ENCODE measurements at places on chromosomes 3 and 15.

DNA sequence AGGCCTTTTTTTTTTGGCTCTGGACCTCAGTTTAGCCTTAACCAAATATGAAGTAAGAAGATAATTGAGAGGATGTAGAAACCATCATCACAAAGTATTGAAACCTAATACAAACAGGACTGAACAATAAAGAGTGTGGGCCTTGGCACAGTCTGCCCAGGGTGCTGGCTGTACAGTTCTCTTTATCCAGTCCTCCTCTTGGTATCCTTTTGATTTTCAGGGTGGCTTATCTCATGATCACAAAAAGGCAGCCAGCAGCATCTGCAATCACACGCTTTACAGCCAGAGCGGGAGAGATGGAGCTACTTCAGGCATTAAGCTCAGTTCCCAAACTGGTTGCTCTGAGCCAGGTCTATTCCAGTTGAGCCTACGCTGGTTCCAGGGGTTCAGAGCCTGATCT is 239.7 kb downstream of the RPLP1 start:
- DNase-seq: no peak

- DNase-seq: no peak
Observed at GRCh38 chr3:82020282-82020681, 258.8 kb upstream of the GBE1 start.

- DNase-seq: no peak
Observed at GRCh38 chr3:30500666-30501399, 105.6 kb upstream of the TGFBR2 start.

DNA sequence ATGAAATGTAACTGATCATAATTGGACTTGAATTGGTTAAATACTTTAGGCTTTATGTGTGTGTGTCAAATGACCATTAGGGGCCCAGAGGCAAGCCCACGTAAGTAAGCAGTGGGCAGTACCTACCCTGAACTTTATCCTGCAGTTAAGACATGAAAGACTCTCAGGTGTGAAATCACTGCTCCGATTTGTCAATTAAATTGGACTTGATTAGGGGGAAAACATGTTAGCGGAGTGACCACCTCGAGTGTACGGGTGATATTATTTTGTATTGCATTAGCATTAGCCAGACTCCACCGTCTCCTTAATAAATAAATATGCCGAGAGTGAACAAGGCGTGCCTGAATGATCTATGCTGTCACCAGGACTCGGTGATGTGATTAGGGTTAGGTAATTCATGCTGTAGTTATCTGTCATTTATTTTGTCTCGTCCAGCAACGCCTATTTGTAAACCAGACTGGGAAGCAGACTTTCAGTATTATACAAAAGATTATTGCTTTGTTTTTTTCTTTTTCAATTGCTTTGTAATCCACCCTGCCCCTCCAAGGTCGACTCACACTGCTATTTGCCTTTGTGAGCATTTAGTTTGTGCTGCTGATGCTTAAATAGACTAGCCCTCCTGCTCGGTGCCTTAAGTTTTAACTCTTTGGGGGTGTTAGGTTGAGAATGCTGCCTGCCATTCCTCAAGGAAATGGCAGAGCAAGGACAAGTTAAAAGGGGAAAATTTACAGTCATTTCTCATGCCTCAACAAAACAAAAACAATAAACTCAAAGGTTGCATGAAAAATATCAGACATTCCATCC is 1.8 kb downstream of the RBMS3 start:
- no peak for DNase-seq

- no peak for DNase-seq
Observed at GRCh38 chr3:16767006-16767405, 117.7 kb upstream of the PLCL2 start.

DNA sequence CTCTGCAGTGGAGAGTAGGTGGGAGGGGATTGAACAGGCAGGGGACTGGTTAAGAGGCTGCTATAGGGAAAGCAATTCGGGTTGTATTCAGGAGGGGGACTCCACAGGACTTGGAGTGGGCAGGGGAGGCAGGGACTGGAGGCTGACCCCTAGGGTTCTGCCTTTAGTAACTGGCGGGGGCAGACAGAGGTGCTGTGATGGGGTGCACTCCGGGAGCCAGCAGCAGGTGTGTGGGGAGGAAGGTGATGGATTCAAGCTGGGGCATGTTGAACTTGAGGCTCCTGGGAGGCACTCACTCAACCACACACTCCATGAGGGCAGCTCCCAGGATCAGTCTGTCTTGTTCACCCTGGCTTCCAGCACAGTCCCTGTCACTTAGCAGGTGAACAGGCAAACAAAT is 12.5 kb downstream of the CAND2 start:
- DNase-seq: no peak

- DNase-seq: no peak
Observed at GRCh38 chr15:68152342-68152741, 52.8 kb downstream of the CALML4 start.

DNA sequence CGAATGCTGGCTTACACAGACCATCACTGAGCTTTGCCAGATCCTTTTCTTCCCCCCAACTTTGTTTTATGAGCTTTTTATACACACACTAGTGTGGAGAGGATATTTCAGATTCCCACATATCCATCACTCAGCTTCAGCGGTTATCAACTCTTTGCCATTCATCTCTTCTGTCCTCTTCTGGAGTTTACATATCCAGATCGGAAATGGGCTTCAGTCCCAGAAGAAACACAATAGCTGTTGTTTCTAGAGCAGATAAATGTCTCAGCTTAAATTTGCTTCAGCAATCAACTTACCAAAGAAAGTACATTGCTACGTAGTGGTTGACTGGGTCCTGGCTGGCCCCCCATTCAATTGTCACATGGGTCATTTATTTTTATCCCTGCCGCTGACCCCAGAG is 185.9 kb upstream of the BHLHE40 start:
- no peak for DNase-seq

DNA sequence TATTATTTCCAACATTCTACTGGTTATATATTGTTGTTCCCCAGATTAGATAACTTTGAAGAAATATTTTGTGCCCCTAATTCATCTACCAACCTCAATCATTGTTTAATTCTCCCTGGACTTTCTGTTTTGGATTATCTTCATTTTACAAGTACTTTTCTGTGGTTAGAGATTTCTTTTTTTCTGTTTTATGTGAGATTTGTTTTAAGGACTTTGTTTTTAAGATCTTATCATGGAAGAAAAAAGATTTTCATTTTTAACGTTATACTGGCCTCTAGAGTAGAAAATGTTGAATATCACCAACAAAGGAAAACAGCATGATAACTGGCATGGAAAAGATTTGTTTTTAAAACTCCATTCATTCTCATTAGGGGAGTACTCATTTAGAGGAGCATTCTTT is 210.9 kb upstream of the KCNMB2 start:
- DNase-seq: no peak

DNA sequence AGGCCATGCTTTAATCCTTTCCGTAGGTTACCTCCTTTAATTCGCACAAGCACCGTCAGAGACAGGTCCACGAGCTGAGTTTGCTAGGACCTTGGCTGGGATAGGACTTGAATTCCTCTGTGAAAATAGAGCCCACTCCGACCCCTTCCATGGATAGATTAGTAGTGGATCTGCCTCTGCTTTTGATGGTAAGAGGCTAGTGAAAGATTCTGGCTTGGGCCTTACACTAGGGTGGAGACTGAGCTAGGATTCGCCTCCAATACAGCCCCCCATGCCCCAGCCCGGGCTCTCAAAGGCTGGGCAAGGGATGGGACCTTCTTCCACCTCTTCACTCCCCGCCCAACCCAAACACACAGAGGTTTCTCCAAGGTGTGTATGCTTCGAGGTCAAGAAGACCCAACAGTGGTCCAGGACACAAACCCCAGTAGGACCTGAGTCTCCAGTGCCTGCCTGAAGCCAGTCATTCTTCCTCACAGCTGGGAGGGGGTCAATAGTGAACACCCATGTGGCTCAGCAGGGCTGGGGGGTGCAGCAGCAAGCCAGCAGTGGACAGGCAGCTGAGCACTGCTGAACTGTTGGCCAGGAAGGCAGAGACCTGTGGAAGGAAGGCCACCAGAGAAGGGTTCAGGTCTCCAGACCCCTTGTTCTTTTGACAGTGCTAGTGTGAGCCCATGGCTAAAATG is 75.7 kb downstream of the SPSB4 start:
- DNase-seq: no peak

DNA sequence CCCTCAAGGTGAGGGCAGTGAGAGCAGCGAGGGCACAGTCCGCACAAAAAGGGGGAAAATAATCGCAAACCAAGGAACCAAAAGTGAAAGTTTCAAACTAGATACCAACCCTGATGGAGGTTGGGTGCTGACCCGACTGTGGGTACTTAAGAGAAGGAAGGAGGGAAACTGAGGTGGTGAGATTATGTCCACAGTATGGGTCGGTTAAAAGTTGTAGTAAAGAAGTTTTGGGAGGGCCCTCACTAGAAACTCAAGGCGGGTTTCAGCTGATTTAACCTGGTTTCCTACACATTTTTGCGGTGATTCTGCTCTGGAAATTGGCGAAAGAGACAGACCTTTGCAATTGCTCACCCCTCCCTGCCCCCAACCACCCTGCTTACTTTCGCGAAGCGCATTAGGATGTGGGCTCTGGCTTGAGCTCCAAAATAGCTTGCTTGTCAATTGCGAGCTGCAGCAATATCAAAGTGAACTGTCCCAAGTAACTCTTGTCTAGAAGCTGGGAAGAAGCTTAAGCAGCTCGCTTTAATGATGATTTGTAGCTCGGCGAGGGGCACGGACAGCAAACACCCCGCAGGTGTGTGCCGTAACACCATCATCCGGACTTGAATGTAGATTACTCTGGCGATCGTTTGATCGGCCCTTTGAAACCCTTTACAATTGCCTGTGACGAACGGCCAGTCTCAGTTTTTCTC is 15.8 kb downstream of the SOX2 start:
- no peak for DNase-seq

- DNase-seq: no peak
Observed at GRCh38 chr3:87272718-87273341, 3.6 kb downstream of the POU1F1 start.

- no peak for DNase-seq
Observed at GRCh38 chr3:45548681-45549075, 45.9 kb upstream of the LIMD1 start.

DNA sequence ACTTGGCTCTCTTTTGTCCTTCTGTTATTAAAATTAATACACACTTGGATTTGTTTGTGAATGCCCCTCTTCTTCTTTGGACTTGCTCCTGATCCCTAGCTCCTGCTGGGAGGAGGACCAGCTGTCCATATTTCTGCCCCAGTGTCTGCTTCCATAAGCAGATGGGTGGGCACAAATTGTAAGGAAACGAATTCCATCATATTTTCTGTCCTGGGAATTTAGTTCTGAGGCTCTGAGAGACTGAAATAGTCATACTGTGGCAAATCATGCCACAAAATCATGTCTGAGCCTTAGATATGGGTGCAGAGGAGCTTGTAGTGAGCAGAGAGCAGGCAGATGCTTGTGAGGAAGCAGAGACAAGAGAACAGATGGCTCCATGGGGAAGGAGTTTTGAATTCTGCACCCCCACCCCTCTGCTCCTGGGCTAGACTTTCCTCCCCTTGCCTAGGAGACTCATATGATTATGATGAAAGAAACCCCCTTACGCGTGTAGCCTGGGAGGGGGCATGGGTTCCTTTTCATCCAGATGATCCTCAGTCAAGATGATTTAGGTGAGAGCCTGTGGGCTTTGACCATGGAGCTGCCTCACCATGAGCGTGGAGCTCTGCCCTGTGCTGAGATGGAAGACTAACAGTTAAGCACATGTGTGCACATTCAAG is 50.6 kb downstream of the SV2B start:
- DNase-seq: no peak

- no peak for DNase-seq
Observed at GRCh38 chr3:10713656-10714055, 102.4 kb upstream of the SLC6A11 start.

DNA sequence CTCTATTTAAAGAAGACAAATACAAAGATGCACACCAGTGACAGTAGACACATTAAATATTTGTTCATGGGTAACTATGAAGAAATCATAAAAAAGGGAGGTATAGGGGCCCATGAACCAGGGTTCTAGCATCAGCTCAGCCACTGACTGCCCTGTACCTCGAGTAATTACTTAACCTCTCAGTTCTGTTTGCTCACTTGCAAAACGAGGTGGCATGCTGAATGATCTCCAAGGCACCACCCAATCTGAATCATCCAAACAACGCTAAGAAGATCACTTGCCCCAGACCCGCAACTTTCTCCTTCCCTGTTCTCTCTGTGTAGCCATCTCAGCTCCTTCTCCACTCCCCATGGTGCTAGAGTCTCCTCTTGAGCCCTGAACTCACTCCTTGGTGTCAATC is 374.7 kb downstream of the VPS13C start:
- DNase-seq: no peak

- DNase-seq: no peak
Observed at GRCh38 chr3:107966276-107966675, 124.6 kb downstream of the CD47 start.

DNA sequence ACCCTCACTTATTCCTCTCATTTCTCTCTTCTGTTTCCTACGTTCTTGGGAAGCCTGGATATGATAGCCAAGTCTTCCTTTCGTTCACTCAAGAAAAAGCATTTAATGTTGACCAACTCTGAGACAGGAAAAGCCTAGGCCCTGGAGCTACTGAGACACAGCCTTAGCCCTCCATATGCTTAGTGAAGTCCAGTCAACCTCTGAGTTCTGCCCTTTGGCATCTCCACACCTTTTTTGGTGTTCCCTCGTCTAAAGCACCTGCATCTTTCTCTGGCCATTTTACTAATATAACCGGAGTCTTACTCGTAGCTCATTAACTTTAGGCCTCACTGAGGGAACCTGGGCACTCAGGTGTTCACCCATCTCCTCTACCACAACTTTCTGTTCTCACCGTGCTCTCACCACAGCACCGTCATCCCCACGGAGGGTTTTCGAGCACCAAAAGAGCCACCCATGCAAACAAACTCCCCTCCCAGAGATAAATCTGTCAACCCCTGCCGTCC is 632 bp downstream of the MTHFS start:
- no peak for DNase-seq

DNA sequence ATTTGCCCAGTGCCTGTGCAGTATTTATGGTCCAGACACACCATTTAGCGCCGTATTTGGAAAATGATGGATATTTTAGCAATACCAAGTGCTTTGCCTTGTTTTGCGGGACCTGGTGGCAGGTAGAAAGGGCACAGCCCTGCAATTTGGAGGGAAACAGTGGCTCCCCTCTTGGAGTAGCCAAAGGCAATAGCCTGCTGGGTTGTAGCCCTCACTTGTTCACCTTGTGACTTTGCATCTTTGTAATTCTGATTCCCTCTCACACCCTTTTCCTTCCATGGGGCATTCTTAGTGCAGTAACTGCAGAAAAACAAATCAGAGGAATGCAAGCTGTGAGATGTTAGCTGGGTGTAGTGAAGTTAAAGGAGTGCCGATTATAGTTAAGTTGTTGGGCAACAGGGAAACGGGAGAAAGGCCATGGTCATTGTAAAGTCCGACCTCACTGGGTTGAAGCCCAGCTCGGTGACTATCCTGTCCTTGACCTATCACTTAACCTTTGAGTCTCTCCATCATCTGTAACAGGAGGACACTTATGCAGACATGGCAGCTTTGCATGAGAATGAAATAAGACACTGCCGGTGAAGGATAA is 131.0 kb upstream of the KLHL25 start:
- DNase-seq: no peak

- no peak for DNase-seq
Observed at GRCh38 chr3:154060238-154061000, 60.8 kb upstream of the ARHGEF26 start.

Measured in NCI-H187 treated with DMSO at 0.1 percent for 48 hours (cell line).